Fibroblast of skin of right quadriceps (primary cell): ENCODE measurements at places on chromosomes 4 and X.

GRCh38 chr4:95984081-95984480, 144.2 kb downstream of the PDHA2 start:
- no peak for DNase-seq

- no peak for DNase-seq
Observed at GRCh38 chr4:17687237-17687857, 72.9 kb downstream of the MED28 start.

DNA sequence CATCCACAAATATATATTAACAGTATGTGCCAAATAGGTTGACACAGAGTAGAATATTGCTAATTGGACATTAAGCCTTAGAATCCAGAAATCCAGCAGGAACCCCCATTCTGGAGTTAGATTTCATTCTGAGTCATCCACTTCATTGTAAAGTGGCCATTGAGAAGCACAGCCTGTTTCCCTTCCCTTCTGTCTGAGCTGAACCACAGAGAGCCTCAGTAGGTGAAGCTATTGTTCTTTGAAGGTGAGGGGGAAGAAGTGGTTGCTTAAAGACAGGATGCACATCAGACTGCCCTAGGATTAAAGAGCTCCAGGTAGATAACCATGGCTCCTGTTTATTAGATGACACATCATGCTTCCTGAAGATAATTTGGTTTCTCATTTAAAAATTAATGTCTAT, 30.6 kb upstream of the MCF2 start:
- peak; percentile 11 for DNase-seq

DNA sequence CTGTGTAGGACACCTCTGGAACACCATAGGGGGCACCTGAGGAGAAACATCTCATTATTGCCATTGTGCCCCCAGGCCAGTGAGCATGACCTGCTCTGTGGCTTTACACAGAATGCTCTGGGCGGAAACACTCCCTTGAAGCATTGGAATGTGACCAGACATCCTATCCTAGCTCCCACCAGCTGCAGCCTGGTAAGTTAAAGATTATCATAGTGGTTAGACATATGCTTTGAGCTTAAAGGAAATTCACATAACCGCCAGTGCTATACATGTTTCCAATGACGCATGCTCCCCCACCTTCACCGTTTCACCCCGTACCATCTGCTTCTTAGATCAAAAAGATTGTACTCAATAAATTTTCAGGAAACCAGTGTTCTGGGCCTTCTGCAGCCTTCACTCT, 217.7 kb upstream of the CENPE start:
- no peak for DNase-seq

- peak; percentile 52 for DNase-seq
Observed at GRCh38 chrX:8432396-8432795, 32.2 kb upstream of the VCX3B start.

DNA sequence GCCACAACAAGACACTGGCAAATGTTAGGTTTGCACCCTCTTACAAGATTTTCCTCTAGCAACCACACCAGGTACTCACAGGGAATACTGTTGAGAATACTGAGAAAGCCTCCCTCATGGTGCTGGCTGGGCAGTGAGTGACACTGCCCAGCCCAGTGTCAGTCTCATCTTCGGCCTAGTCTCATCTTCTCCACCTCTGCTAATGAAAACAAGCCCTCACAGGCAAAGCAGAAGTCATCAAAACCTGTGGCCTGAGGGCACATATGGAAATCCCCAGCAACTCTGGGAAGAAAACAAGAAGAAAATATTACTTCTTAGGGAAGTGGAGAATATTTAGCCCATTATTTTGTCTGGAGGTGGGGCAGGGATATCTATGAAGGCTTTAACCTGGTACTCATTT, 7.9 kb upstream of the ADAM29 start:
- DNase-seq = no peak

DNA sequence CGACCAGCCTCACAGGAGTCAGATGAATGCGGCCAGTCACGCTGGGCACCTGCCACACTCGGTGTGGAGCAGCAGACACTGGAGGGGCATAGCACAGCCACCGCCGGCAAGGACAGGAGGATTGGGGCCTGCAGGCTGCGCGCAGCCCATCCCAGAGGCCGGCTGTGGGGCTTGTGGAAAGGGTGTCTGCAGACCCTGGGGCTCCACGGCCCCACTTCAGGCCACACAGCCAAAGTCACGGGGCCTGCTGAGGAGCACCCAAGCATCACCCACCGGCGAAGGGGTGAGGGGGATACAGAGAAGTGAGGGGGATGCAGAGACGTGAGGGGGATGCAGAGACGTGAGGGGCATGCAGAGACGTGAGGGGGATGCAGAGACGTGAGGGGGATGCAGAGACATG, 70.1 kb downstream of the FAM53A start:
- DNase-seq = no peak

- DNase-seq = peak; percentile 9
Observed at GRCh38 chr4:54913751-54914526, 211.5 kb downstream of the KDR start.

- DNase-seq = no peak
Observed at GRCh38 chr4:38860788-38861424, 4.3 kb upstream of the TLR6 start.

- DNase-seq = no peak
Observed at GRCh38 chrX:43002526-43003203, 224.7 kb upstream of the PPP1R2C start.

GRCh38 chr4:31081366-31081765, 361.2 kb downstream of the PCDH7 start:
- peak; percentile 61 for DNase-seq

DNA sequence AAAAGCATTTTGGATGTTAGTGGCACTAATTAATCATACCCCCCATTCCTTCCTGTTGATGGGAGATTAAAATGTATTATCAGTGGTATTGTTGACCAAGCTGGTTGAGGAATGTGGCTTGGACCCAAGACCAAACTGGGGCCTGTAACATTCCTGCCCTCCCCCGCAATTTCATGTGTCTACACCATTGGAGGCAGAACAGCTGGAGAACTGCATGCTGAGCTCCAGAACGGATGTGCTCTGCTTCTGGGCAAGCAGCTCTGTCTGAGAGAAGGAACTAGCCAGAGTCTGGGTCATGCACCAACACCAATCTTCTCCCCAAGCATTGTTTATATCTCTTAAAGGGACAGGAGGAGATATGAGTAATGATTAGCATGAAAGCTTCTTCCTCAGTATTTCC, 185.5 kb downstream of the CEP135 start:
- peak; percentile 59 for DNase-seq

GRCh38 chr4:67451464-67451863, 93.8 kb downstream of the CENPC start:
- DNase-seq = no peak

- DNase-seq = no peak
Observed at GRCh38 chrX:141221611-141222010, 20.7 kb downstream of the SPANXC start.

- no peak for DNase-seq
Observed at GRCh38 chrX:129781134-129781672, 1.5 kb downstream of the SASH3 start.

DNA sequence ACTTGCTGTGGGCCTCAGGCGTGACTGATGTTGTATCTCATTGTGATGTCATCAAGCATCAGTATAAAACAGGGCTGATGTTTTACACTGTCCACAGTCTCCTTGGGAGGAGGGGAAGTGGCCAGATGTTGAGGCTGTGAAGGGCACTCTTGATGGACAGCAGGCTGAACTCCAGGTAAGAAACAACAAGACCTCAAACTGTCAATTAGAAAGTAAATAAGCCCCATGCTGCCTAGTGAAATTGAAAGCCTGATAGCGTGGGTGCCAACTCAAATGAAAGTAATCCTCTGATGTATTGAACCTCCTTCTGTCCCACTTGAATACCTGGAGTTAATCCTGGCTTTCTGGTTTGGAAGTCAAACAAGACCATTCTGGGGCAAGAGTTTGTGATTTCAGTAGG, 19.7 kb downstream of the VSIG1 start:
- no peak for DNase-seq

GRCh38 chrX:41234962-41235361, 99.0 kb upstream of the DDX3X start:
- DNase-seq = no peak

DNA sequence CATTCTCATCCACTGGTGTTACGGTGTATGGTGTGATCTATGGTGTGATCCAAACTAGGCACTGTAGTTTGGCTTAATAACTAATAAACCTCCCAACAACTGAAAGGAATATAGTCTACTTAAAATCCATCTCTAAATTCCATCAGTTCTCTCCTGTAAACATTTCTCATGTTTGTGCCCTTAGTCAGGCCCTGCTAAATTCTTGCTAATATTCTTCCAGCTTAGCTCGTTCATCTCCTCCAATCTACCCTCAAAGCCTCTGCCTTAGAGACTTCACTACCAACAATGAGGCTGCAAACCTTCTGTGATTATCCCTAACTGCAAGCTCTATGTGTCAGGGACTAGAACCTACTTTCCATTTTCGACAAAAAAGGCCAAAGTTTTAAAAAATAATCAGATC, 28.1 kb downstream of the ZAR1 start:
- DNase-seq = no peak

DNA sequence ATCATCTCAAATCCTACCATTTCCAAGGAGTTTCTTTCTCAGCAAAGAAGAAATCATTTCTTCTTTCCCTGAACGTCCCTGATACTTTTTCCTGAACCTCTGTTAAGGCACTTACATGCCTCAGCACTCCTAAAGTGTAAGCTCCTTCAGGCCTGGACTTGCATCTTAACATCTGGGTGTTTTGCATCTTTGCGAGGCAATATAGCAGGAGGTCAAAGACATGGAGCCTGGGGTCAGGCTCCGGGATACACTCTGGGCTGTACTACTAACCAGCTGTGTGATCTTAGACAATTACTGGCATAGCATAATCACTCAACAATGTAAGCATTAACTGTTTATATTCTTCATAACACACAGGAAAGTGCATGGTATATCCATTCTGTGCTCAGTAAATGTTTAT, 275.5 kb upstream of the BOD1L1 start:
- DNase-seq = no peak

DNA sequence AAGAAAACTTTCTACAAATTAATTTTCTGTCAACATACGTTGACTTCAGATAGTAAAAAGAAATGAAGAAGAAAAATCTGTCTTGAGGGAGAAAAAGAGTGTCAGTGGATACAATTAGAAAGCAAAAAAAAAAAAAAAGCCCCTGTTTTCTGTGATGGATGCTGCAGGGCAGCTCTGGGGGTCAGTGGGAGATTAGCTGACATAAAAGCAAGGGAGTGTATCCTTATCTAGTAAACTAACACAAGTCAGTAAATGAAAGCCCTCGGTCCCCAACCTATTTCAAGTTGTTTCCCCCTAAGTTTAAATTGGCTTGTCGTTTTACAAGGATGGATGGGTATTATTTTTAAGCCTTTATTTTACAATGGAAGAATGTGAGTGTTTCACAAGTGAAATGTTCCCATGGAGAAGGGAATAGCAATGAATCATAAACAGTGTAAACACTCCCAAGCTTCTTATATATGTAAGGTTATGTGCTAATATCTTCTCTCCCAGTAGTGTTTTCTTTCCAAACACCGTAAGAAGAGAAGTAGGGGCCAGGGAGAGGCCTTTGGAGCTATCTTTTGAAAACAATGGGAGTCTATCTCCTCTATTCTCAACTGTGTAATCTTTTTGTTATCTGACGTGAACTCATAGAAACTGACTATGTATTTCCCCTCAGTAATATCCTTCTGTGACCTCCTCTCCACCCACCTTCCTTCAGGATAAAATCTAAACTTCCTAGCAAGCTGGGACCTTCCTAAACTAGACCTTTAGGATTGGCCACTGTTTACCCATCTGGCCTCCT, 347.7 kb downstream of the FBXO8 start:
- DNase-seq = peak; percentile 26

GRCh38 chr4:154132406-154132805, 343.5 kb upstream of the SFRP2 start:
- peak; percentile 32 for DNase-seq

- peak; percentile 0 for DNase-seq
Observed at GRCh38 chrX:131977619-131978018, 45.5 kb upstream of the STK26 start.

GRCh38 chr4:138301536-138301935, 59.4 kb upstream of the SLC7A11 start:
- DNase-seq = no peak

DNA sequence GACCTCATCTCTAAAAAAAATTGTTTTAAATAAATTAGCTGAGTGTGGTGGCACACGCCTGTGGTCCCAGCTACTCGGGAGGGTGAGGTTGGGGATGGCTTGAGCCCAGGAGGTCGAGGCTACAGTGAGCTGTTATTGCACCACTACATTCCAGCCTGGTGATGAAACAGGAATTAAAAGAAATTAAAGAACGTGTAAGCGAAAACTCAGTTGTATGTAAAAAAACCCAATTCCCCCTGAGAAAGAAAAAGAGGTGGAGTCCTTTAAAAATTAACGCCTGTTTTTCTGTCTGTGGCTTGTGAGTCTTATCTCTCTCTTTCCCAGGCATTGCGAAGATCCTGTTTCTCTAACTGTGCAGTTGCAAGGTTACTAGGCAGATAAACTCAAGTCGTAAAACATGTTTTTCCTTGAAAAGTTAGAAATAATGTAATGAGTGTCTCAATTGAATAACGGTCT, 22.1 kb downstream of the EPGN start:
- peak; percentile 5 for DNase-seq

- no peak for DNase-seq
Observed at GRCh38 chr4:109419679-109420078, 13.9 kb upstream of the SEC24B start.

DNA sequence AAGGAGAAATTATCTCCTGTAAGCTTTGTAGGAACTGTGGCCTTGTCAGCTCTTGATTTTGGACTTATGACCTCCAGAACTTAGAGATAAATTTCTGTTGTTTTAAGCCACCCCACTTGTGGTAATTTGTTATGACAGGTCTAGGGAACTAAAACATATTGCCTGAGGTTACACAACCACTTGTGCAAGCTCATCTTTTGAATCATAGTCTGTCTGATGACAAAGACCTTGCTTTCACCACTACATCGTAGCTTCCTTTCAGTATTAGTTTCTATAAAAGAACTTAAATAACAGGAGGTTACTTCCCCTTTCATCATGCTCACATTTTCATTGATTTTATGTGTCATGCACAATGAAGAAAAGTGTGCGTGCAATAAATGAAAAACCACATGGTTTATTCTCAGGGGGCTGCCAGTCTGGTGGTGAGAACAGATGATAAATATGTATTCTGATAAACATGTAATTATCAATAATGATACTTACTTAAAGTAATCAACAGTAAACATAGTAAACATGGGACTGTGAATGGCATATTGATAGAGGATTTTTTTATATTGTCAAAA, 690.0 kb upstream of the HS3ST1 start:
- peak; percentile 1 for DNase-seq
